ENCODE measurements at places on chromosomes 5 and 9. TPM values are rescaled to one million over a fixed set of nuclear protein-coding genes. Genes with fewer than 3 reads are reported as not detected.
A peak's percentile ranks its signal among the peaks of the same experiment; 100 is the strongest.

MSX2 gene
- 1.9 TPM for total RNA-seq

STPG3 gene
- total RNA-seq = 0.69 TPM

ANXA6 gene
- 214 TPM for total RNA-seq

- no peak for DNase-seq
Measured at GRCh38 chr9:137959641-137960411, 82.2 kb downstream of the CACNA1B start.

DNA sequence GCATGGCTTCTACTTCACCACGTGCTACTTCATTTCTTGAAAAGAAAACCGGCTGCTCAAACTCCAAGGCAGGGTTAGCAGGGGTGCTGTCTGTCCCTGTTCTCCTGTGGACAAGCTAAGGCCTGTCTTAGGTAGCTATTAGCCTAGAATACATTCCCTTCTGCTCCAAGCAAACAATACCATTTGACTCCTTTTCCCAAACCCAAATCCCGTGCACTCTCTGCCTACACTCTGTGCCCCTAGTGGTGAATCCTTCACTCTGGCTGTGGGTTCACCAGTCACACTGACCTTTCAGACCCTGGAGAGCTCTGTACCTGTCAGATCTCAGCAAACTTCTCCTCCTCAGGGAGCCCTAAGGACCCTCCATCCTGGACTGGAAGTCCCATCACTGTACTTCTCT lies 211.6 kb downstream of the SLIT3 start:
- no peak for DNase-seq

GALNT12 gene
- 0.64 TPM for total RNA-seq

JAKMIP2 gene
- 0.50 TPM for total RNA-seq

DNA sequence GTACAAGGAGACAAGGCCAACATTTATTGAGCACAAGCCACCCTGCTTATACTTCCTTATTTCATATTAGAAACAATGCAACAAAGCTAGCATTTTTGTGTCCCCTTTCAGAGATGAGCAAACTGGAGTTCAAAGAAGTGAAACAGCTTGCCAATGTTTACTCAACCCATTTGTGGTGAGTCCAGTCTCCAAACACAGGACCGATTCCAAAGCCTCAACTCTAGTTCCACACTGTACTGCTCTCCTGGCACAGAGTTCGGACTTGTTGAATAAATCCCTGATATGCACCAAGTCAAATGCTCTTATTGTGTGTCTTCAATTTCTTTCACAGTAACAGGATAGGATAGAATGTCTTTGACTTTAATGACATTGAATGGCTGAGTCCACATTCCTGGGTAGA lies 604.8 kb upstream of the BRINP1 start:
- DNase-seq = no peak

- DNase-seq = no peak
Measured at GRCh38 chr9:110251212-110251611, 5.1 kb downstream of the TXN start.

TAS2R1 gene
- total RNA-seq = not detected

DNA sequence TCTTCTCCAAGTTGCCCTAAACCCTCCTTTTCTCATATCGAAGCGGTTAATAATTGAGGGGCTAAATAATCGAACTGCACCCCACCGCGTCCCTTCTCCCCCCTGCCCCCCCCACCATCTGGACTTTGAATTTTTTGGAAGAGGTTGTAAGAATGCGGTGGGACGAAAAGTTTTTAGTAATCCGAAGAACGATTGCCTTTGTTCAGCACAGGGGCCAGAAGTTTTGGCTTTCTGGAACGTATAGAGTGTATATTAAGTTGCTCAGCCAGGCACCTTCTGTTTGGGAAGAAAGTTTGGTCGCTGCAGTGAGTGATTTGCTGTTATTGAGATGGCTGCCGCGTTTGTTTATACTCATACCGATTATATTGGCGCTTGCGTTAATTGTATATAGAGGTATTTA lies 518 bp downstream of the ERBIN start:
- no peak for DNase-seq

DNA sequence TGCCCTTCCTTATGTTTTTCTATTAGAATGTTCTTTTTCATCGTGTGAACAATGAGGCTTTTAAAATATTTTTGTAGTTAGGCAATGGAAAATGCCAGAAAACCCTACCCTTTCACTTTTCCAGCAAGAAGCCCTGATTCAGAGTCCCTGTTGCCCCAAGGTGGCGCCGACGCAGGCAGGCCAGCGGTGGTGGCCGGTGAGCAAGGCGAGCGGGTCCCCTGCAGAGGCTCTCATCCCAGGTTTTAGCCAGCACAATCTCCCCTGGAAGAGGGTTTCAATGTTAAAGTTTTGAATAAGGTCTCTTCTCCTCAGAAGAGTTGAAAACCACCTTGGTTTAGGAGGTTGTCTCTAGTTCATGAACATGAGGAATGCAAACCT lies 40.8 kb upstream of the CKMT2 start:
- no peak for DNase-seq

GRCh38 chr5:42591015-42591414 lies 165.6 kb upstream of the CCDC152 start:
- DNase-seq = peak; percentile 82

- no peak for DNase-seq
Measured at GRCh38 chr5:74400067-74400466, 240.5 kb downstream of the ENC1 start.

CAMK4 gene
- 0.10 TPM for total RNA-seq

SH3RF2 gene
- 350 TPM for total RNA-seq

C5orf52 gene
- not detected for total RNA-seq

- peak; percentile 89 for DNase-seq
Measured at GRCh38 chr5:102865510-102866236, 110.6 kb downstream of the PAM start.

GRCh38 chr5:167699432-167699831 lies 592.0 kb upstream of the WWC1 start:
- no peak for DNase-seq

GRCh38 chr9:96587338-96588315 lies 32.0 kb downstream of the CDC14B start:
- DNase-seq = no peak

- no peak for DNase-seq
Measured at GRCh38 chr5:33120671-33121070, 320.1 kb upstream of the TARS1 start.

- DNase-seq = peak; percentile 8
Measured at GRCh38 chr9:135228345-135228982, 141.0 kb downstream of the OLFM1 start.

SPATA31A3 gene
- total RNA-seq = not detected

DNA sequence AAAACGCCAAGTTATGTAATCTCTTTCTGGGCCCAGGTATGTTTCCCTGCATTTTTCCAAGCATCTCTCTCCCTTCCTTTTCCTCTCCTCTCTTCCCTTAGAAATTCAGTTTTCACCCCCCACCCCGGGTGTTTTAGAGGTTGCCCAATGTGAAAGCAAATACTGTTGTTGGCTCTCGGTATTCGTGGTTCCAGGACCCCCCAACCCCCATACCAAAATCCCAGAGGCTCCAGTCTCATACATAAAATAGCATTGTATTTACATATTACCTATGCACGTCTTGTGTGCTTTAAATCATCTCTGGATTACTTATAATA lies 48.8 kb downstream of the ACER2 start:
- DNase-seq = no peak

Data from left ventricle myocardium superior (tissue), 1 donor.